Naive thymus-derived CD8-positive, alpha-beta T cell (primary cell): ENCODE measurements at places on chromosomes 2 and 18. TPM values are rescaled to one million over a fixed set of nuclear protein-coding genes. Genes with fewer than 3 reads are reported as not detected.

GRCh38 chr2:209495855-209496585 is 72.2 kb downstream of the MAP2 start:
- no peak for DNase-seq

Gene KANSL1L
- polyA plus RNA-seq, result 0.78 TPM

GRCh38 chr18:26403491-26403890 is 144.9 kb downstream of the KCTD1 start:
- no peak for DNase-seq

GRCh38 chr2:68971591-68972231 is 2.7 kb upstream of the GKN1 start:
- DNase-seq, result no peak

DNA sequence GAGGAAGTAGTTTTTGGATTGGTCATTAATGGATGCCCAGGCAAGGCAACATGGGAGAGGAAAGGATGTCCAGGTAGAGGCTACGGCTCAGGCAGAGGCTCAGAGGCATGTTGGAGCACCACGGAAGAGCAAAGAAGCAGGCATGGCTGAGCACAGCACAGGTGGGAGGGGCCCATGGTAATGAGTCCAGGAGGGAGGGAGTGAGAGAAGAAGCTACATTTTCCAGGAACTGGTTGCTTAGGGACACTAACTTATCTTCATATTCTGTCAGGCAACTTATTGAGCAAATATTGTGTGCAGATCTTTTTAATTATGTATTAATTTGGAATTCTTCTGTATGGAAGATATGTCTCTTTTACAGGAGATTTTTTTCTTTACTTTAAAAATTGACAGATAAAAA is 42.2 kb downstream of the ARHGEF4 start:
- no peak for DNase-seq

DNA sequence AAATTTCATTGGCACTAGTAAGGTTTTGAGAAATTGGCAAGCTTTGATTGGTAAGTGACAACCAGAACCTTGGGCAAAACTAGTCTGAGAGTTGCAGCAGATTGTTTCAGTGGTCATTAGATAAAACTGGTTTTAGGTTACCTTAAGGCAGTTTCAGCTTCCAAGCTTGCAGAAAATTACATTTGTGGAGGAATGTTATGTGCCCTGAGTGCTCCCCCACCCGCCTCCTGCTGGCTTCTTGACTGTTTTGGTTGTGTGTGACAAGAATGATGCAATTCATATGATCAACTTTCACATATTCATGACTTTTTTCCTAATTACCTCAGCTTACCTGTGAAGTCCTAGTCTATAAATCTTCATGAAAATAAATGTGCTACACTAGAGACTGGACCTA is 599.5 kb upstream of the ZNF804A start:
- DNase-seq, result no peak

Gene HOXD9
- polyA plus RNA-seq, result not detected

Gene TM4SF20
- polyA plus RNA-seq, result not detected

Gene IL36G
- not detected for polyA plus RNA-seq

DNA sequence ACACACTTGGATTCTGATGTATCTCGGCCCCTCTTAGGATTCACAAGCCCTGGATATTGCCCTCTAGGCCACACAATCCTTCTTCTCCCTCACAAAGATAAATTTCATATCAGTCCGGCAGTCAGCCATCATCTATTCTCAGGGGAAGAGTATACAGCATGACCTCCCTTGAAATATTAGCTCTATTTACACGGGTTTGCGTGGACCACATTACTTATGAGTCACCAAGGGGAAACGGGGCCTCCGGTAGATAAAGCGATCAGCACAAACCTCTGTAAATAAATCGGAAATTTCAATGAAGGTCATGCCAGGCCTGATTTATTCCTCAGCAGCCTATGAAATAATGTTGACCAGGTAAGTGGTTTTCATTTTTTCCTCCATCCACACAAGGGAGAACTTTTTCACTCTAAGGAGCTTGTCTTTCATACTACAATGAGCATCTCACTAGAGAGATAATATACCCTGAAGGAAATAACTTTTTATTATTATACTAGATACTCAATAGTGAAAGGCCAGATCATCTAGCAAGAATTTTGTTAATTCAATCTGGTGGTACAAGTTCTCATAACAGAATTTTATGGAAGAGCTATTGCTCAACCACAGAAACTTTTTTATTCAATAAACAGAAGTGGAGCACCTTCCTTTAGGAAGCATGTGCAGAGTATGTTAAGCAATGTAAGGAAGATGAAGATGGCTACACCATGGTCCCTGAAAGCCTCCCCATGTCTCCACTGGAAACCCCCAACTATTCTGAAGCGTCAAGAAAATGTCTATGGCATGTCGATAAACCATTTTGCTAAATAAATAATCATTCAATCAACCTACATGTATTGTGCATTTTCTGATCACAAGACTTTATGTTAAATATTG is 125.2 kb upstream of the PIK3C3 start:
- DNase-seq, result no peak

- DNase-seq, result no peak
These were observed 30.9 kb downstream of the HAUS1 start for GRCh38 chr18:46134920-46135675.

Gene TCF7L1
- polyA plus RNA-seq, result not detected

Gene AQP4
- polyA plus RNA-seq, result not detected

Gene LINC00305
- not detected for polyA plus RNA-seq

Gene ALKAL2
- polyA plus RNA-seq, result not detected

- no peak for DNase-seq
These were observed 97.7 kb downstream of the DGKD start for GRCh38 chr2:233451950-233452349.

GRCh38 chr2:57516698-57517340 is 529.8 kb upstream of the VRK2 start:
- DNase-seq, result no peak

Gene STAT1
- 154 TPM for polyA plus RNA-seq

Gene PASK
- polyA plus RNA-seq, result 69.9 TPM

GRCh38 chr2:226550801-226551200 is 248.8 kb downstream of the IRS1 start:
- DNase-seq, result no peak

- no peak for DNase-seq
These were observed 151.3 kb downstream of the CCDC85A start for GRCh38 chr2:56335101-56335500.

DNA sequence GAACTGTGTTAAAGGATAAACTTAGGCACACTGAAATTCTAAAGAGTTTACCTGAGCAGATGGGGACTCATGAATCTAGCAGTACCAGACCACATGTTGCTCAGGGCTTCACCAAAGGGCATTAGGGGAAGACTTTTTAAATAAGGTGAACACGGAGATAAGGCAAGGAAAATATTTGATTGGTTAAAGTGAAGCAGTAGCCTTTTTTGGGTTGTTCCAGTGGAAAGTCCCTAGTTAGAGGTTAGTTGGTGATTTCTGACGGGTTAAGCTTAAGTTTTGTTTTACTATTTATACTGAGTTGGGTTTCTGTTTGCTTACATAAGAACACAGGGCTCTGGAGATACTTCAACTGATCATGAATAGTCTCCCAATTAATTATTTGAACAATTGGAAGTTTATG is 722.5 kb downstream of the SOCS6 start:
- no peak for DNase-seq

DNA sequence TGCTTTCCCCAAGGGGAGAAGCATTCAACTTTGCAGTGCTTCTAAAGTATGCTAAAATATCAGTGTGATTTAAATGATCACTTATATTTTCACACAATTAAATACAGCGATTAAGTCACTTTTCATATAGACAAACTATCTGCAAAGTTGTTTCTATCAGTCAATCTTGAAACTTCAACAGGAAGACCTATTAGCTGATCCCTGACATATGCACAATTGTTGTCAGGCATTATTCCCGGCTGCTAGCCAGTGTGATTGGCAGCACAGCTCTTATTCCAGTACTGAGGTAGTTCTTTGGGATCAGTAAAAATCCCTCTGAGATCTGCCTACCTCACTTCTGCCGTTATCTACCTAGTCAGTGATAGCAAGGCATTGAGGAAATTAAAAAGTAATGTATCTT is 629.5 kb downstream of the NR4A2 start:
- no peak for DNase-seq

DNA sequence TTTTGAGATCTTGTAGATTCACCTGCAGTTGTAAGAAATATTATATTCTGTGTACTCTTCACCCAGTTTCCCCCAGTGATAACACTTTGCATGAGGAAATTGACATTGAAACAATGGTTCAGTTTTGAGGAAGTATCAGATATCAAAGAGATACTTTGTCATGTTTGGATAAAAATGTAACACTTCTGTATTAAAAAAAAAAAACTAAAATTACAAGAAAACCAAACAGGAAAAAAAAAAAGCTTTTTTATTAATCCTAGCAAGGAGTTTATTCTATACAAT is 204.0 kb downstream of the ARL4C start:
- DNase-seq, result no peak

GRCh38 chr2:39020383-39020782 is 100.5 kb downstream of the SOS1 start:
- no peak for DNase-seq

- no peak for DNase-seq
These were observed 75.3 kb upstream of the L3MBTL4 start for GRCh38 chr18:6489977-6490376.

Gene SLC5A7
- polyA plus RNA-seq, result not detected

DNA sequence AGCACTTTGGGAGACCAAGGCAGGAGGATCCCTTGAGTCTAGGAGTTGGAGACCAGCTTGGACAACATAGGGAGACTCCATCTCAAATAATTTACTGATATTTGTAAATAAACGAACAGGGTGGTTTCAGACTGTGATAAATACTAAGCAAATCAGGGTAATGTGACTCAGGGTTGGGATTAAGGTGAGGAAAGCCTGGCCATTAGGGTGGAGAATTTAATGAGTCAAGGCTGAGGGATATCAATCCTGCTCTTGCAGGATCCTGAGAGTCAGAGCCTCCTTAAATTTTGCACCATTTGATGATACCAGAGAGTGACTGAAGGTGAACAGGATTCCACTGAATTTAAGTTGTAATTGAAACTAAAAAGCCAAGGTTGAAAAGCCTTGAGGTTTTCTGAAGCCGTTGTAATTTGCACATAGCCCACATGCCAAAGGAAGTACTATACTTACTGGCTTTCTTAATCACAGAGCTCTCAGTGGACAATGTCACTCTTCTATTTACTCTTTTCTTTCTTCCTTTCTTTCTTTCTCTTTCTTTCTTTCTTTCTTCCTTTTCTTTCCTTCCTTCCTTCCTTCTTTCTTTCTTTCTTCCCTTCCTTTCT is 28.6 kb upstream of the AP1S3 start:
- no peak for DNase-seq

GRCh38 chr18:42271647-42272414 is 316.8 kb downstream of the PIK3C3 start:
- DNase-seq, result no peak

Gene FTCDNL1
- 3.2 TPM for polyA plus RNA-seq

DNA sequence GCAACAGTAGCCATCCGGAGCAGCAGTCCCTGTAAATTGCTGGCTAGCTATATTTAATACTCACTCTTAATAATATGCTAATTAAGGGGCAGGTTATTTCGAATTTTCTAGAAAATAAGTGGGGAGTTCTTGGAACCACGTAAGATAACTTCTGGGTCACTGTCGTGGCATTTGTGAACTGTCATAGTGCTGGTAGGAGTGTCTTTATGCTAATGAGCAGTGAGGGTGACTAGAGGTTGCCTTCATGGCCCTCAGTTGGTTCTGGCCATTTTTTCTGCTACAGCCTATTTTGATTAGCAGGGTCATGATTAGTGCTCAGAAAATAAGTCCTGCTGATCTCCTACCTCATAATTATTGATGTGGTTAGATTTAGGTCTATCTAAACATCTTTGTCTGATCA is 249.9 kb upstream of the RASGRP3 start:
- DNase-seq, result no peak

DNA sequence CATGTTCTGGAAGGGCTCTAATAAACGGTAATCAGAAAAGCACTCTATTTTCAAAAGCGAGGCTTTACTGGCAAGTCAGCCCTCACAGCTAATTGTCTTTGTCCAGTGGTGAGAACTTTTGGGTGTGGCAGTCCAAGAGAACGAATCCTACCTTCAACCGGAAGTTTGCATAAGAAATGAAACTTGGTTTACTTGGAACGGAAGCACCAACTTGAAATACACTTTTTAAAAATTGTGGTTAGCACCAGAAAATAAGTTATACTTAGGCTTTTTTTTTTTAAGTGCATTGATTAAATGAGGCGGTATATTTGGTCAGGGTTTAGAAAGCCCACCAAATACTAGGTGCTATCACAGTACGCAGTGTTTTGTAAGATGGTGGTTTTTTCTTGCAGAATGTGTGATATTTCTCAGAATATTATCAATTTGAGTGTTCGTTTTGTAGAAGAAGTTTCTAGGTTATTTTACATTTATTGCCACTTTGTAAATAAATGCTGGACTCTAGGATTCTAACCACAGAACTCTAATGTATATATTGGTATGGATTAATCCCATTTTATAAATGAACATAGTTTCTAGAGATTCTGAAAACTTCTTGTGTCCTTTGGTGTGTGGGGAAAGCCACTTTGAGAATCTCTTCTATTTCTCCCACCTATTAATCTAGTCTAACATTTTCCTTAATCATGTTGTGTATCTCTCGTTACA is 1.2 kb downstream of the MYL12A start:
- DNase-seq, result peak; percentile 61

GRCh38 chr2:147250652-147251356 is 594.0 kb upstream of the ACVR2A start:
- DNase-seq, result no peak

- no peak for DNase-seq
These were observed 111.7 kb upstream of the ZEB2 start for GRCh38 chr2:144631636-144632035.

Gene TUBB8B
- not detected for polyA plus RNA-seq

Gene KCNJ13
- polyA plus RNA-seq, result not detected

GRCh38 chr2:205865905-205866441 is 183.7 kb downstream of the NRP2 start:
- no peak for DNase-seq

- no peak for DNase-seq
These were observed 44.4 kb upstream of the RBM44 start for GRCh38 chr2:237754182-237754581.

Gene PRSS56
- not detected for polyA plus RNA-seq

Gene PROC
- polyA plus RNA-seq, result not detected

DNA sequence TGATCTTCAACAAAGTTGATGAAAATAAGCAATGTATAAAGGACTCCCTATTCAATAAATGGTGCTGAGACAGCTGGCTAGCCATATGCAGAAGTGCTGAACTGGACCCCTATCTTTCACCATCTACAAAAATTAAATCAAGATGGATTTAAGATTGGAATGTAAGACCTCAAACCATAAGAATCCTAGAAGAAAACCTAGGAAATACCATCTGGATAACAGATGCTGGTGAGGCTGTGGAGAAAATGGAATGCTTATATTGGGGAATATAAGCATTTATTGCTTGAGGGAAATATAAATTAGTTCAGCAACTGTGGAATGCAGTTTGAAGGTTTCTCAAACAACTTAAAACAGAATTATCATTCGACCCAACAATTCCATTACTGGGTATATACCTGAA is 89.6 kb downstream of the GCA start:
- no peak for DNase-seq

DNA sequence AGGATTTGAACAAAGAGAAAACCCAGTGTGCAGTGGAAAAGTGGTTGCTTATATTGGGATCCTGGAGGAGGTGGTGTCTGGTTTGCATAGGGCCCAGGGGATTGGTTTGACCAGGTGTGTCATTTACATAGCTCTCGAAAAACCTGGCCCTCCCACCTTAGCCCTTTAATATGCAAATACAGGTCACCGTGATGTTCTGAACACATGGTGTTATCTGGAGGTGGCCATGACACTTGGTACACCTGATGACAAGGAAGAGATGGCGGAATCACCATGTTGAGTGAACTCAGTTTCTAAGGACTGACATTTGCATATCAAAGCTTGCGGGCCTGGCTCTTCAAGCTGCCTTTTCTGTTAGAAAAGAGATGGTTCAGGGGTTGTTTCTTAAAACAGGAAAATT is 2.3 kb upstream of the NAPG start:
- DNase-seq, result no peak
